H1 (cell line): ENCODE measurements at places on chromosomes 2 and 18.

DNA sequence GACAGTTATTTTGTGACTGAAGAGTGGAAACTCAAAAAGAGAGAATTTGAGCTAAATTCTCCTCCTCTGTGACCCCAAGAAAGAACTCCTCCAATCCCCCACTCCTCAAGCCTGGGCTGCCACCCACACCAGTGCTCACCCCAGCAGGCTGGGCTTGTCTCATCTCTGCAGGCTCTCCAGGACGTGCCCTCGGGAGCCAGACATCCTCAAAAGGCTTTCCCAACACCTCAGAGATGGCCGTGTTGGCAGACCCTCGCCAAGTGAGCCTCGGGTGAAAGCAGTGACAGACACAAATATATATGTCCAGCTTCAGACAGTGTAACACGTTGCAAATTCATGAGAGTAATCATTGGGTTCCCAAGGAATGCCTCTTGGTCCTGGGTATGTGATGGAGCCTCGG lies 377.7 kb upstream of the SALL3 start:
- no peak for DNase-seq

GRCh38 chr2:186069676-186070075 lies 331.1 kb downstream of the FSIP2 start:
- no peak for DNase-seq

DNA sequence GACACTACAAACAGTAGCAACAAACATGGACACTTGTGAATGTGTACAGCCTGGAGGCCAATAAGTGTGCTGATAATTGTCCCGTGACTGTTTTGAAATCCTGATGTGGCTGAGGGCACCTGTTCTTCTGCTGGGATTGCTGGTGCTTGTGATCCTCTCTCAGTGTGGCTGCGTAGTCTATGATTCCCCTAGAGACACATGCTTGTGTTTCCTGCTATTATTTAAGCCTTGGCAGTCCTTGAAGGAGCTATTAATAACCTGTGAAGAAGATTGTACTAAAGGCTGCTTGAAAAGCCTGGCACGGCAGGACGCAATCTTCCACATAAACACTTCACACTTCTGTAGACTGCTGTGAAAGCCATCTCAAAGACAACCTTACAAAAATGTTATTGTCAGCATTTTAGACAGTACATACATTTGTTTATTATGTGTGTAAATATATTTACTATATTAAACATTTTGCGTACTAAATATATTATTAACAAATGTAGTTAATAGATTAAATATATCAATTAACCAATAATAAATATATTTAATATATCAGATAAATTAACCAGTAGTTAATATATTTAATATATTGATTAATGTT lies 71.4 kb downstream of the GALR1 start:
- no peak for DNase-seq

DNA sequence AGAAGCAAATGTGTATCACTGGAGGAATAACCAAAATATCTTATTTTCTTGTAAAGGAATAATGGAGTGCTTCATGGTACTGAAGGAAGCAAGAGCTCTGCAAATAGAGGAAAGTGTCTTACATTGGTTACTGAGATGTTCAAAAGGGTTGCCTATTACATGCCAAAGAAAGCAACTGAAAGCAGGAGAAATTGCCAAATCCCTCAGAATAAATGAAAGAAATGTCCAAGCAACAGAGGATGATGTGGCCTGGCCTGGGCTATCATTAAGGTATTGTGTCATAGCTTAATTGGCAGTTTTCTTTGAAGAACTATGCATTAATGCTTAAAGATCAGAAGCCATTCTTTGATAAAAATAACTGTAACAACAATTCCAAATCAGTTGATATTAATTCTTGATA lies 173.7 kb downstream of the RAB3GAP1 start:
- DNase-seq, result no peak

DNA sequence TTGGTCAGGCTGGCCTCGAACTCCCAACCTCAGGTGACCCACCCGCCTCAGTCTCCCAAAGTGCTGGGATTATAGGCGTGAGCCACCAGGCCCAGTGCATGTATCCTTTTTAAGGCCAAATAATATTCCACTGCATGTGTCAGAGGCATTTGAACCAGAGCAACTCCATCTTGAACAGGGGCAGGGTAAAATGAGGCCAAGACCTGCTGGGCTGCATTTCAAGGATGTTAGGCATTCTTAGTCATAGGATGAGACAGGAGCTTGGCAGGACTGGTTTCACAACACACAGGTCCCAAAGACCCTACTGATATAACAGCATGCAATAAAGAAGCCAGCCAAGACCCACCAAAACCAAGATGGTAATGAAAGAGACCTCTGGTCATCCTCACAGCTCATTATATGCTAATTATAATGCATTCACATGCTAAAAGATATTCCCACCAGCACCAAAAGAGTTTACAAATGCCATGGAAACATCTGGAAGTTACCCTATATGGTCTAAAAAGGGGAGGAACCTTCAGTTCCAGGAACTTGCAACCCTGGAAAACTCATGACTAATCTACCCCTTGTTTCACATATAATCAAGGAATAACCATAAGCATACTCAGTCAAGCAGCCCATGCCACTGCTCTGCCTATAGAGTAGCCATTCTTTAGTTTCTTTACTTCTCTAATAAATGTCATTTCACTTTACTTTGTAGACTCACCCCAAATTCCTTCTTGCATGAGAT lies 204.6 kb downstream of the RAB3GAP1 start:
- DNase-seq, result no peak
